Activated CD4-positive, alpha-beta memory T cell treated with anti-CD3 and anti-CD28 coated beads for 36 hours (primary cell): ENCODE measurements at places on chromosomes 13 and 19. TPM values are rescaled to one million over a fixed set of nuclear protein-coding genes. Genes with fewer than 3 reads are reported as not detected.

DNA sequence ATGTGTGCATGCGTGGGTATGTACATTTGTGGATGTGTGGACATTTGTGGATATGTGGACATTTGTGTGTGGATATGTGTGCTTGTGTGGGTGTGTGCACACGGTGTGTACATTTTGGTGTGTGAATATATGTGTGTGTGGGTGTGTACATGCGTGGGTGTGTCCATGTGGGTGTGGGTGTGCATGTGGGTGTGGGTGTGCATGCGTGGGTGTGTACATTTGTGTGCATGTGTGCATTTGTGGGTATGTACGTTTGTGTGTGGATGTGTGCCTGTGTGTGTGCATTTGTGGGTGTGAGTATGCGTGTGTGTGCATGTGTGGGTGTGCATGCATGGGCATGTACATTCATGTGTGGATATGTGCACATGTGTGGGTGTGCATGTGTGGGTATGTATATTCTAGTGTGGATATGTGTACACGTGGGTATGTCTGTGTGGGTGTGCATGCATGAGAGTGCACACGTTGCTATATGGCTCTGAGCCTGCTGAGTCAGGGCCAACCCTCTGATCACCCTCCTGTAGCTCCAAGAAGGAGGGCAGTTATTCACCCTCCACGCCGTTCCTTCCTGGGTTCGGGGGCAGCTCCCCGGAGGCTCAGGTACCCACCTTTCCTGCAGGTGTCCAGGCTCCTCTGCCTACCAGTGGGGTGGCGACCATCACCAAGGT is 20.3 kb downstream of the COMP start:
- H3K4me1 ChIP-seq = no peaks in the 10 kb centered on the region
- H3K36me3 ChIP-seq = no peaks in the 10 kb centered on the region
- no peak overlapping the region for H3K27ac ChIP-seq
- H3K27me3 ChIP-seq = no peaks in the 10 kb centered on the region
- H3K4me3 ChIP-seq = no peak overlapping the region
- no peak for DNase-seq

DNA sequence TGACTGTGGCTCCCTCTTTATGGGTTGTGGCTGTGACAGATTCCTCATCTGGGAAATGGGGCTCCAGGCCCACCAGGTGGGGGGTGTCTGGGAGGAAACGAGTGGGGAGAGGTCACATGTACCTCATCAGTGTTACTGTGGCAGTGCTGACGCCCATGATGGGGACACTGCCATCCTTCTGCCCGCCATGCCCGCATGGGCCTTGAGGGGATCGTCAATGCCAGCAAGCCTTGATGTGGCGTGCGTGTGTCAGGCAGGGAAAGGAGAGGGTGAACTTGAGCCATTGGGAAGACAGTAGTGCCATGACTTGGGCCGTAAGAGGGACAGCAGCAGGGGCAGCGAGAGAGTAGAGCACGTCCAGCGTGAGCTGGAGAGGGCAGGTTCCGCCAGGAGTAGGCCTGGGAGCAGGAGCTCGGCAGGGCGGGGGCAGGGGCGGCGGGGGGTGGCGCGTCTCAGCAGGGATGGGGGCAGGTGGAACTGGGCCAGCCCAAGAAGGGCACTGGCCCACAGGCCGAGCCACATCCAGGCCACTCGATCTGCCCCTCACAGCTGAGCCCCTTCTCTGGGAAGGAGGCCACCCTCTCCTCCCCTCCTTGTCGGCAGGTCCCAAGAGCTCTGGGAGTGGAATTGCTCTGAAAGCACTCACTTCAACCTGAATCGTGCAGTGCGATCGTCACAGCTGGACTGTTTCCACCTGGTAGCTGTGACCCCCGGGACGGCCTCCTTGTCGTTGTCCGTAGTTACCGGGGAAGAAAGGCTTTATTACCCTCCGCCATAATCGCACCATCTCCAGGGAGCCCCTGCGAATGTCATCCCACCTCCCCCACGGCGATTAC is 9.9 kb downstream of the KLHL26 start:
- H3K4me1 ChIP-seq = peaks cover 2% of the 10 kb centered on the region
- H3K27ac ChIP-seq = no peak overlapping the region
- H3K27me3 ChIP-seq = no peaks in the 10 kb centered on the region

- H3K27ac ChIP-seq = no peak overlapping the region
- DNase-seq = no peak
- H3K4me1 ChIP-seq = no peaks in the 10 kb centered on the region
- no peaks in the 10 kb centered on the region for H3K36me3 ChIP-seq
- H3K27me3 ChIP-seq = no peaks in the 10 kb centered on the region
Observed at GRCh38 chr13:33512880-33513554, 227.5 kb upstream of the STARD13 start.

DNA sequence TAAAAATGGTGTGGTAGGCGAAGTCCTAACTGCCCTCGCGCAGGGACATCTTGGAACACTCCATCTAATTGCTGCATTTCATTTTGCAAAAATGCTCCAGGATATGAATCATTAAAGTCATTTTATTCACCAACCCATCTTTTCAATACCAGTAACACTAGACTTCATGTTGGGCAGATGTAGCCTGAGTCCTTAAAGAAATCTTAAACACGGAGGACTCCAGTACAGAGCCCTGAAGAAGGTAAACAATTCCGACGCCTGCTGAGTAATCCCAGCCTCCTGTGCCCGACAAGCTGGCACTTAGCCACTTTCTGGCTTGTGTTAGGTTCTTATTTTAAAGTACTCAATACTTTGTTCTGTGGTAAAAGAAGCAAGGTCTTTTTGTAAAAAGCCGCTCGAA is 58.0 kb upstream of the IRS2 start:
- no peak overlapping the region for H3K27ac ChIP-seq
- no peaks in the 10 kb centered on the region for H3K36me3 ChIP-seq
- H3K4me1 ChIP-seq = peaks cover 8% of the 10 kb centered on the region
- H3K27me3 ChIP-seq = peaks cover 34% of the 10 kb centered on the region

GRCh38 chr13:89205856-89206520 is 1534.8 kb downstream of the SLITRK5 start:
- H3K27ac ChIP-seq = no peak overlapping the region
- no peaks in the 10 kb centered on the region for H3K4me1 ChIP-seq
- H3K4me3 ChIP-seq = no peak overlapping the region
- no peaks in the 10 kb centered on the region for H3K27me3 ChIP-seq
- no peak for DNase-seq

- H3K27me3 ChIP-seq = no peaks in the 10 kb centered on the region
- peaks cover 66% of the 10 kb centered on the region for H3K4me1 ChIP-seq
- peak overlapping the region; percentile 93 for H3K27ac ChIP-seq
- peaks cover 48% of the 10 kb centered on the region for H3K36me3 ChIP-seq
- peak; percentile 80 for DNase-seq
Observed at GRCh38 chr19:41886761-41887710, 4.1 kb downstream of the ARHGEF1 start.

DNA sequence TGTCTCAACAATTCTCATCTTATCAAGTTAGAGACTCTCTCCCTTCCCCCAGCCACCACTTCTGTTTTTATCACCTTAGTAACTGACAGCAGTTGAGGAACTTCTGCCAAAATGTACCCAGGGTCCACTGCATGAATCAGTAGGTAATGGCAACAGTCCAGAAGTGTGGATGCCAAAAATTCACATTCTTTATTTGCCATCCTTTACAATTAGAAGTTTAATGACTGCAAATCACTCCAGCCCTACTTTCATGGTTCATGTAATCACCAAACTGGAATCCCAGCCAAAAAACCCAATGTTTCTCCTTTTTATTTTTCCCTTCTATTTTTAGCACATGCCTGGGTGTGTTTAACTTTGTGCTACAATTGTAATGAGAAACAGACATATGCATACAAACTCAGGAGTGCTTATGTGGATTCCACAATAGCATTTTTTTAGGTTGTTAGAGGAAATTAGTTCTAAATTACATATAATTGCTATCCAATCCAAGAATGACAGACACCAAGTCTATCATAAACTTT is 243.5 kb downstream of the RGCC start:
- no peak overlapping the region for H3K27ac ChIP-seq
- no peaks in the 10 kb centered on the region for H3K27me3 ChIP-seq
- no peaks in the 10 kb centered on the region for H3K4me1 ChIP-seq

- no peaks in the 10 kb centered on the region for H3K36me3 ChIP-seq
- no peak for DNase-seq
- no peak overlapping the region for H3K4me3 ChIP-seq
- no peaks in the 10 kb centered on the region for H3K4me1 ChIP-seq
- peaks cover 2% of the 10 kb centered on the region for H3K27me3 ChIP-seq
Observed at GRCh38 chr19:33878910-33879810, 82.5 kb downstream of the KCTD15 start.

GRCh38 chr13:32136716-32137115 is 105.1 kb downstream of the FRY start:
- H3K27me3 ChIP-seq = no peaks in the 10 kb centered on the region
- no peak for DNase-seq
- peaks cover 5% of the 10 kb centered on the region for H3K36me3 ChIP-seq
- H3K4me3 ChIP-seq = no peak overlapping the region

CKM gene
- total RNA-seq = not detected

HSPB6 gene
- total RNA-seq = 0.36 TPM

LILRA6 gene
- not detected for total RNA-seq
